ENCODE measurements at places on chromosomes 6 and 20. TPM values are rescaled to one million over a fixed set of nuclear protein-coding genes. Genes with fewer than 3 reads are reported as not detected.

Gene CD93
- 8.6 TPM for total RNA-seq

Gene PAX1
- not detected for total RNA-seq

Gene FLRT3
- 4.8 TPM for total RNA-seq

Gene HCK
- total RNA-seq: not detected

Gene CLPSL2
- total RNA-seq: not detected

Gene SAMD5
- 0.65 TPM for total RNA-seq

Gene ARHGAP18
- 9.3 TPM for total RNA-seq

Gene MEI4
- not detected for total RNA-seq

Gene FOXQ1
- 0.39 TPM for total RNA-seq

Gene PROKR2
- total RNA-seq: not detected

Gene GTPBP2
- 55.9 TPM for total RNA-seq

Gene FAM184A
- 0.26 TPM for total RNA-seq

Gene KCNG1
- 12.5 TPM for total RNA-seq

Gene SLC35A1
- total RNA-seq: 13.7 TPM

Gene C6orf52
- total RNA-seq: 3.9 TPM

Gene TUBB2A
- 38.0 TPM for total RNA-seq

Gene VGLL2
- not detected for total RNA-seq

Gene DPPA5
- total RNA-seq: not detected

Gene MAP7
- total RNA-seq: 0.52 TPM

Gene MUCL3
- not detected for total RNA-seq

Gene PLEKHG1
- 2.7 TPM for total RNA-seq

Gene PRPH2
- total RNA-seq: 2.5 TPM

Gene EYA4
- total RNA-seq: 10.3 TPM

All from epithelial cell of alveolus of lung (primary cell).